Naive thymus-derived CD4-positive, alpha-beta T cell (primary cell): ENCODE measurements at places on chromosomes 3 and 15. TPM values are rescaled to one million over a fixed set of nuclear protein-coding genes. Genes with fewer than 3 reads are reported as not detected.

RNU5B-1 gene
- total RNA-seq: not detected

LTK gene
- 0.31 and 0.53 TPM in 2 replicates for total RNA-seq

VIPR1 gene
- 70.5 TPM for total RNA-seq

SPATA12 gene
- total RNA-seq: not detected

DGKG gene
- total RNA-seq: not detected

MINAR1 gene
- total RNA-seq: 0.32 TPM

SLC9C1 gene
- total RNA-seq: not detected

PPP4R2 gene
- 56.3 TPM for total RNA-seq

- no peaks in the 10 kb centered on the region for H3K27me3 ChIP-seq
- H3K4me1 ChIP-seq: no peaks in the 10 kb centered on the region
- no peaks in the 10 kb centered on the region for H3K36me3 ChIP-seq
- H3K27ac ChIP-seq: no peak overlapping the region
- DNase-seq: no peak
Observed at GRCh38 chr15:90287101-90287500, 21.6 kb downstream of the NGRN start.

DNA sequence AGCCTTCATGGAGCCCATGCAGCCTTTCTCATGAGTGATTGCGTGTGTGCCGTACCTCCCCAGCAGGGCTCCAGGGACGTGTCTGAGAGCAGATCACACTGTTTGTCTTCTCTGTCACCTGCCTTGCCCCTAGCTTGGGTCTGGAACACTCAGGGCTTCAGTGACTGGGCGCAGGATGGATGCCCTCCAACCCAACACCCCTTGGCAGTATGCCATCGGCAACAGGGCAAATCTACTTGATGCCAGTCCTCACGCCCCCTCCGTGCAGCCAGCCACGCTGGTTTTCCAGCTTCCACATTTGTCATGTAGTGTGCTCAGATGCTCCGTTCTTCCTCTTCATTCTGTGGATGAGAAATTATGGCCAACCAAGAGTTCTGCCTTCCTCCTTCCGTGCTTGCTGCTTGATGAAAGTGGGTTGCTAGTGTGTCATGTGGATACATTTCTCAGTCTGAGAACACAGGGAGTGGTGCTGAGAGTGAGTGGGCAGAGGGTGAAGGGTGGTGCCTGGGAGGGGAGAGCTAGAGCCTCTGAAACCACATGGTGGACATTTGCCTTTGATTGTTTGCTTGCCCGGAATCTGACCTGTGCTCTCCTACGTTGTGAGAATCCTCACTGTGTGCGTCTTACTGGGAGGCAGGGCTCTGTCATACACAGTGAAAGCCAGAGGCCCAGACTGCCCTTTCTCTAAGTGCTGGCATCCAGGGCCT is 97.2 kb downstream of the FAM43A start:
- H3K27me3 ChIP-seq: no peaks in the 10 kb centered on the region
- no peak for DNase-seq
- H3K4me3 ChIP-seq: no peak overlapping the region

DNA sequence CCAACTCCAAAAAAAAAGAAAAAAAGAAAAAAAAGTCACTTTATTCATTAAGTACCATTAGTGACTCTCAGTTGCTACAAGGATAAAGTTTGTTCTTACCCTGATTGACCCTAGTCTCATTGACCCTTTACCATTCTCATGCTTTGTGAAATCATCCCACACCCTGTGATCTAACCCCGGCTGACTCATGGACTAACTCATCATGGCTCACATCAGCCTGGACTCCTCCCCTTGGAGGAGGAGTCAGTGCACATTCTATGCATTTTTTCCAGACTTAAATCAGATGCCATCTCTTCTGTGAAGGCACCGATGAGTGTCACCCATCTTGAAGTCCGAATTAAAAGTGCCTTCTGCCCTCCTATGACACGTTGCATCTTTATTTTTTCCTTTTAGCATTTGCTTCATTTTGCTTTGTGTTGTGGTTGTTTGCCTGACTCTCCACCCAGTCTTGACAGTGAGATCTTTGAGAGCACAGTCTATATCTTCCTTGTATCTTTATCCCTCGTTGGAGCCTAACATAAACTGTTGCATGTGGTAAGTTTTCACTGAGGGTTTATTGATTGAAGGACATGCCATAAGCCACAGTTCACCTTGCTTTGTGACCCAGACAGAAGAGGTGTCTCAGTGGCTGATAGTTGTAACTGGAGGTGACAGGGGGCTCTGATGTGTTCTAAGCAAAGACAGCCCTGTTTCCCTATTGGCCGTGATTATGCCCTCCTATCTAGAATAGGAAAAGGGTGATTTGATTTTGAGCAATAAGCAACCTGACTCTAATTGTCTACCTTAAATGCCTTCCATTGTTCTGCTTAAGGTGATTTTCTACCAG is 72.1 kb downstream of the IL1RAP start:
- DNase-seq: no peak
- no peaks in the 10 kb centered on the region for H3K27me3 ChIP-seq
- no peak overlapping the region for H3K4me3 ChIP-seq
- peaks cover 4% of the 10 kb centered on the region for H3K4me1 ChIP-seq
- H3K36me3 ChIP-seq: no peaks in the 10 kb centered on the region

DNA sequence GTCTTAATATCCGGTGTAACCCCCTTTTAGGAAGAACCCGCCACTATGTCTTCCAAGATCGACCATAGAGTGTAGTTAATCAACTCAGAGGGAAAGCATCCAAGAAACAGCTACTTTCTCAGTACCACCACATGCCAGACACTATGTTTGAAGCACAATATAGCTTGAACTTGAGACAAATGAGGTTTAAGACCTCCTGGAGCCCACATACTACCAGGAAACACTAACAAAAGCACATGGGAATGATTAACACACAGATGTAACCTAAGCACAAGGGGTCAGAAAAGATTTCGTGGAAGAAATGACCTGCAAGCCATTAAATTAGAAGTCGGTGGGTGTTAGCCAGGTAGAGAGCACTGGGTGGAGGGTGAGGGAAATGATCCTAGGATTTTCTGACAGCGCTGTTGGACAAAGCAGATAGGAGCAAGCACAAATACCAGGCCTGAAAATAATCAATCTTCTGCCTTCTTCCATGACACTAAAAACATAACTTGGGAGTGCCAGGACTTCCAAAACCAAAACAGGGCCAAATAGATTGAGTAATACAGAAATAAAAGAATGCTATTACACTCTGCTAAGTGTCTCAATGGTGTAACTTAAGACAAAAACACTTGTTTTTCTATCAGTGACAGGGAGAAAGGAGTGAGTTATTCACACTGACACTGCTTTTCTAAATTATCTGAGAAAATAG is 213.7 kb downstream of the FOXP1 start:
- DNase-seq: no peak
- H3K4me3 ChIP-seq: no peak overlapping the region
- H3K27ac ChIP-seq: peak overlapping the region; percentile 88
- no peaks in the 10 kb centered on the region for H3K27me3 ChIP-seq

DNA sequence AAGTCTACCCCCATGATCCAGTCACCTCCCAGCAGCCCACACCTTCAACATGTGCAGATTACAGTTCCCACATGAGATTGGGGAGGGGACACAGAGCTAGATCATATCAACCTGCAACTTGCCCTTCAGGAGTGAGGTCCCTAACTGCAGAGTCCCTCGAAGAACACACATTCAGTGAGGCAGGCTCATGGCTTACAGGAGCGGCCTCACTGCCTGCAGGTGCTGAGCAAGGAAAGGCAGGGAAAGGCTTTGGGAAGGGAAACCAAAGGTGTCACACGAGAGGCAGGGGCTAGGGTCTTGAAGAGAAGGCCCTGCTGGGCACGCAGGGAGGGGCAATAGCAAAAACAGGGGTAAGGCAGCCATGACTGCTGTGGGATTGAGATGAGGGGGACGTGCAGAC is 182.4 kb upstream of the CHRNA7 start:
- no peak for DNase-seq
- H3K4me1 ChIP-seq: no peaks in the 10 kb centered on the region
- H3K36me3 ChIP-seq: no peaks in the 10 kb centered on the region
- no peak overlapping the region for H3K4me3 ChIP-seq
- H3K27ac ChIP-seq: no peak overlapping the region

DNA sequence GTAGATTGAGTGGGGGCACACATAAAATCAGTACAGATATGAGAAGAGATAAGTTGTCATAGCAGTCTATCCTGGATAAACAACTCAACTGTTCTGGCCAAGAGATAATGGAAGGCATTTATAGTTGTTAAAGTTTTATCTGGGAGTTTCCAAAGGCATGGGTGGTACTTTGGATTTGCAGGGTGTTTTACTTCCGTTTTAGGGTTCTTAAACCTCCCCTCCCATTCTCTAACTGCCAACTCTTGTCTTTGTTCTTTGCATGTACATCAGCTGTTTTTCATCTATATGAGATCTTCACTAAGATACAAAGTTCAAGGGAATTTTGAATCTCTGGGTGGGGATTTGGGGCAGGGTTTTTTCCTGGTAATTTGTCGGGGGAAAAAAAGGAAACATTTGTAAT is 174.7 kb upstream of the CGNL1 start:
- H3K4me1 ChIP-seq: no peaks in the 10 kb centered on the region
- DNase-seq: no peak
- H3K27ac ChIP-seq: no peak overlapping the region
- H3K27me3 ChIP-seq: no peaks in the 10 kb centered on the region

DNA sequence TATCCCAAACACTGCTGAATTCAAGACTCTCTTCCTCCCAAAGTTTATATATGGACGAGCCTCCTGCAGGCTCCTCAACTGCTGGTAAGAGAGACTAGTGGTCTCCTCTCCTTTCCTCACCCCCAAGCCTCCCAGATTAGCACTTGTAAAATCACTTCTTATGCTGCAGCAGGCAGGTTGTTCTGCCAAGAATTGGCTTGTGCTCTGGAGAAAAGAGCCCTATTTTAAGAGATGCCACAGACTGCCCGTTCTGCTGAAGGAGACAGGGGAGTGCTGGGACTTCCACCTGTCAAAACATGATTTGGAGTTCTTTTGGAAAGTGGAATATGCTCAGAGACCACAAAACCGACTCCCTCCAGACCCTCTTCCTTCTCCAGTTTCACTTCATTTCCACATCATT is 230.9 kb upstream of the EIF1B start:
- no peak for DNase-seq
- no peaks in the 10 kb centered on the region for H3K27me3 ChIP-seq
- H3K4me3 ChIP-seq: no peak overlapping the region
- H3K36me3 ChIP-seq: no peaks in the 10 kb centered on the region
- no peak overlapping the region for H3K27ac ChIP-seq

GRCh38 chr15:36601952-36602351 is 22.5 kb downstream of the CDIN1 start:
- H3K27me3 ChIP-seq: no peaks in the 10 kb centered on the region
- no peak overlapping the region for H3K4me3 ChIP-seq
- DNase-seq: no peak
- H3K4me1 ChIP-seq: no peaks in the 10 kb centered on the region

DNA sequence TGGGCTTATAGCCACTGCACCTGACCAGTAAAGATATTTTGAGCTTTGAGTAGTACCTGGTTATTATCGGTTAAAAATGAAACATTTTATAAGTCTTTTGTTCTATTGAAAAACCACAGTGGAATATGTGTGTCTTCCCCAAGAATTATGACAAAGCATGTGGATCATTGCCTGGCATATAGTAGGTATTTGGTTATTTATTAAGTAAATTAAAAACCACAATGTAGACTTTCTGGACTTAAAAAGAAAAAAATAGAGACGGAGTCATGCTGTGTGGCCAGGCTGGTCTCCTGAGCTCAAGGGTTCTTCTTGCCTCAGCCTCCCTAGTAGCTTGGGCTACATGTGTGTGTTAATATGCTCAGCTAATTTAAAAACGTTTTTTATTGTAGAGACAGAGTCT is 43.5 kb downstream of the UBE2E2 start:
- no peaks in the 10 kb centered on the region for H3K4me1 ChIP-seq
- H3K27me3 ChIP-seq: no peaks in the 10 kb centered on the region
- no peak for DNase-seq
- no peak overlapping the region for H3K27ac ChIP-seq
- no peaks in the 10 kb centered on the region for H3K36me3 ChIP-seq

DNA sequence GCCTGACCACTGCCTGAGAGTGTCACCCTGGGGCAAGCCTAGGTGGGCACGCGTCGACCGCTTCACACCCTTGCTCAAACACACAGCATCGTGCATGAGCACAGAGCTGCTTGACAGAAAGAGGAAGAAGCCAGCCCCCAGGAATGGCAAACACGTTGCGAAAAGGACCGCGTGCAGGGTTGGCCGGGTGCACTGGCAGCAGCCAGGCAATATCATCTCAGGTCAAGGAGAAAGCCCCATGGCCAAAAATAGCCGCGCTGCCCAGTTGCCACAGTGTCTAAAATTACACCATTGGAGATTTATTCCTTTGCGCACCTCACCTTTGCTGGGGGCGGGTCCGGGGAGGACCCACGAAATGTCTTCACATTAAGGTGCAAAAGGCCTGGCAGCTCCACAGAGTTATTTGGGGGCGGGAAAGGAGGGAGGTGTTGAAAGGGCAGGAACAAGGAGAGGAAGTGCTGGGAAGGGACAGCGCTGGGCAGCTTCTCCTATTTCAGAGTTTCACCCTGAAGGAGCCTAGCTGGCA is 44.7 kb upstream of the NR2F2 start:
- H3K4me1 ChIP-seq: no peaks in the 10 kb centered on the region
- no peaks in the 10 kb centered on the region for H3K36me3 ChIP-seq
- no peak overlapping the region for H3K27ac ChIP-seq
- no peak overlapping the region for H3K4me3 ChIP-seq
- no peak for DNase-seq

- H3K27me3 ChIP-seq: no peaks in the 10 kb centered on the region
- DNase-seq: no peak
- peaks cover 15% of the 10 kb centered on the region for H3K4me1 ChIP-seq
- H3K36me3 ChIP-seq: peaks cover 19% of the 10 kb centered on the region
- no peak overlapping the region for H3K4me3 ChIP-seq
Observed at GRCh38 chr15:90063770-90064247, 38.5 kb downstream of the IDH2 start.
